ENCODE measurements at places on chromosomes 1 and 21. TPM values are rescaled to one million over a fixed set of nuclear protein-coding genes. Genes with fewer than 3 reads are reported as not detected.

GRCh38 chr1:41695118-41695745 is 210.7 kb upstream of the EDN2 start:
- no peak for DNase-seq

GRCh38 chr21:36584980-36585940 is 105.3 kb upstream of the CLDN14 start:
- peak; percentile 28 for DNase-seq

DNA sequence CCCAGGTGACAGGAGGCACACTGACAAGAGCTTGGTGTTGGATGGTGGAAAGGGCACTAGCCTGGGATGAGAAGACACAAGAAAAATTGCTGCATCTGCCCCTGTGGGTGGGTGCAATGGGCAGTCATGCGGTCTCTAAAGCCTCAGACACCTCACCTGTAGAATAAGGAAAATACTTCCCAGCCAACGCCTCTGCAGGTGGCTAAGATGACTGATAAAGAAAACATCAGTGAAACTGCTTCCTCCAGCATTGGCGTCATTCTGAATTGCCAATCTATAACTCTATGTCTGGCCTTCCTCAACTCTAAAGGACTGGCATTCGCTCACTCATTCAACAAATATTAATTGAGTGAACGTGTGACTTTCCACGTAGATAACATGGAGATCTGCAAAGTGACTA is 100.4 kb upstream of the F3 start:
- no peak for DNase-seq

GRCh38 chr1:9246841-9247785 is 12.5 kb downstream of the H6PD start:
- DNase-seq = no peak

- DNase-seq = no peak
Measured at GRCh38 chr1:183628537-183628936, 7.0 kb downstream of the ARPC5 start.

DNA sequence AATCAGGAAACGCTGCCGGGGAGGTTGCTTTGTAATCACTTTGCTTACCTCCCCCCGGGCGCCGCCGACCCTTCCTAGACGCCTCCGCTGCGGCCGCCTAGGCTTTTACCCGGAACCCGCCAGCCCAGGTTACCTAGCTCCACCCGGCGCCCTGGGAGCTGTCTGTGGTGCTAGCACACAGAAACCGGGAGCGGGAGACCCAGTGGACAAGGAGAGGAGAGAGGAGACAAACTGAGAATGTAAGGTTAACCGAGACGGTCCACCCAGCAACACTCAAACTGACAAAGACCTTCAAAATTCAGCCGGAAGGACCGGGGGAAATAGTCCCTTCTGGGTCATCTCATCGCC is 9.8 kb downstream of the BARHL2 start:
- no peak for DNase-seq

- peak; percentile 37 for DNase-seq
Measured at GRCh38 chr1:115706587-115707425, 61.7 kb downstream of the CASQ2 start.

Gene CCDC185
- total RNA-seq = not detected

Gene CELA2B
- total RNA-seq = 0.28 TPM

Gene CD1D
- 33.5 TPM for total RNA-seq

Measured in thymus (tissue), 14 donors.